Right kidney (tissue), 9 donors: ENCODE measurements at places on chromosomes 7 and 10.
A peak's percentile ranks its signal among the peaks of the same experiment; 100 is the strongest.

DNA sequence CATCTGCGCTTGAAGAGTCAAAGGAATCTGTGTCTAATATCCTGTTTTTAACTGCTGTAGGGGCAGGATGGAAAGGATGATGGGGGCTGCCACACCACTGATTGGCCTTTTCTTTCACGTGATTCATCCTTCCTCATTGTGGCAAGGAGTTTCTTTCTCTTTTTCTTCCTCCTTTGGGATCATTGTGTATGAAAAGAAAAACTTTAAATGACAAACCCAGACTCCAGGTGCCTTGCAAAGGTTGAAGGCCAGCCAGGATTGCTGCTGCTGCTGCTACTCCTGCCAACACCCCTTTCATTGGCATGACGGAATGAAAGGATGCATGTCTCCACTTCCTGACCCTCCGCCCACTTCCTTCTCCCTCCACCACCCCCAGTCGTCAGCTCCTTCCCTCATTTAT lies 6.5 kb upstream of the OIT3 start:
- no peak for DNase-seq

- DNase-seq: no peak
Measured at GRCh38 chr10:54576541-54576940, 224.5 kb downstream of the PCDH15 start.

GRCh38 chr10:128150045-128150493 lies 23.8 kb upstream of the MKI67 start:
- DNase-seq: peak; percentile 92

DNA sequence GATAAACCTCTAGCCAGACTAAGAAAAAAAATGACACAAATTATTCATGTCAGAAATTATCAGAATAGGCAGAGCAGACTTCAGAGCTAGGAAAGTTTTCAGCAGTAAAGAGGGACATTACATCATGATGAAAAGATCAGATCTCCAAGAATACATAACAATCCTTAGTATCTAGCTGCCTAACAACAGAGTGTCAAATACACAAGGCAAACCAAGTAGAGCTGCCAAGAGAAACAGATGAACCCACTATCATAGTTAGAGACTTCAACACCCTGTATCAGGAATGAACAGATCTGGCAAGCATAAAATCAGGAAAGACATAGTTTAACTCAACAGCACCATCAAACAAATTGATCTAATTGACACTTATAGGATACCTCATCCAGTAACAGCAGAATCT lies 92.3 kb downstream of the NKX6-2 start:
- no peak for DNase-seq

- peak; percentile 48 for DNase-seq
Measured at GRCh38 chr10:3111621-3112163, 44.3 kb downstream of the PFKP start.
